RPMI8226 (cell line): ENCODE measurements at places on chromosomes 5 and 9.

GRCh38 chr5:7261049-7261448, 134.9 kb upstream of the ADCY2 start:
- peak; percentile 36 for DNase-seq

DNA sequence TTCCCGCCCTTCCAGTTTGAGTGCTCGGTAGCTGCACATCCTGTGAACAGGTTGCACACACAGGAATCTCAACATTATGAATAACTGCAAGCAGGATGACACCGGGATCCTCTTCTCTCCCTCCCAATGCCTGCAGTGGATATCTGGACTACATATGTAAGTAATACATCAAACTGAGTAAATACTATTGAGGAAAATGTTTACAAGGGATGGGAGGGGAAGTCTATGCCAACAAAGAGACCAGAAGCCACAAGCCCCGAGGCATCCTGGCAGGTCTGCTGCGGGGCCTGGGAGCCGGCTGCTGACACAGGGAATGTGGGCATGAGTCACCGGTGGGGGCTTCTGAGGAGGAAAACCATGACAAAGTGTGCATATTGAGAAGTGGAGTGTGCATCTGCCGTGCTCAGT, 8.6 kb upstream of the ANKRD33B start:
- no peak for DNase-seq

- DNase-seq: no peak
These were observed 107.9 kb downstream of the DCP2 start for GRCh38 chr5:113084402-113085083.

- no peak for DNase-seq
These were observed 27.1 kb downstream of the DAB2IP start for GRCh38 chr9:121678501-121679022.

DNA sequence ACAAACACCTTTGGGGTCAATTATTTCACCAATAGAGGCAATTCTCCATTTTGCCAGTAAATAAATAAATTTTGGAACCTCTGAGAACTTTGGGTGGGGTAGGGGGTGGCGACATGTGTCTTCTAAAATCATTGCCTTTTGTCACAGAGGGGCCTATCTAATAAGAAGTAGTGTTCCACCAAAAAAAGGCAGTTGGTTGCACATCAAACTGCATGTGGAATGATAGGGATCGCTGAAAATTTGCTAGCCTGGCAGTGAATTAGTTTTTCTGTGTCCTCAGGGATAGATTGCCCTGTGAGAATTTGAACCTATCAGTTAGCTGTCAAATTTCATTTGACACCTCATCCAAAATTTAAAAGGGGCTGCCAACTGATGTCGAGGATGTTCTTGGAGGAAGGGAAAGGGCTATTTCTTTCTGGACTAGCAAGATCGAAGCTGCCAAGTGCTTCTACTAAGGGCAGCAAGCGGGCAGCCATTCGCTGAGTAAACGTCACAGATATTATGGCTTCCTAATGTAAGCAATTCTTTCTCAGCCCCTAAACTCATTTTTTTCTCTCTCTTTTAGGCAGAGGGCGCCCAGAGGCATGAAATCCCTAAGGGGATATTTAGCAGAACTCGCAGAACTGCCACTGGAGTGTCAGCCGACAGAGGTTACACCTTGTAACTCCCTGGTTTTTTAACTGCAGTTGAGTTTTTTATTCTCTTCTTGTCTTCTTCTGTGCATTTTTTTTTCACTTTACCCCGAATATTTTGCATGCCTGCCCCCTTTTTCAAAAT, 2208.1 kb upstream of the WWC1 start:
- DNase-seq: no peak

- DNase-seq: no peak
These were observed 124.6 kb upstream of the MTAP start for GRCh38 chr9:21677834-21678233.

DNA sequence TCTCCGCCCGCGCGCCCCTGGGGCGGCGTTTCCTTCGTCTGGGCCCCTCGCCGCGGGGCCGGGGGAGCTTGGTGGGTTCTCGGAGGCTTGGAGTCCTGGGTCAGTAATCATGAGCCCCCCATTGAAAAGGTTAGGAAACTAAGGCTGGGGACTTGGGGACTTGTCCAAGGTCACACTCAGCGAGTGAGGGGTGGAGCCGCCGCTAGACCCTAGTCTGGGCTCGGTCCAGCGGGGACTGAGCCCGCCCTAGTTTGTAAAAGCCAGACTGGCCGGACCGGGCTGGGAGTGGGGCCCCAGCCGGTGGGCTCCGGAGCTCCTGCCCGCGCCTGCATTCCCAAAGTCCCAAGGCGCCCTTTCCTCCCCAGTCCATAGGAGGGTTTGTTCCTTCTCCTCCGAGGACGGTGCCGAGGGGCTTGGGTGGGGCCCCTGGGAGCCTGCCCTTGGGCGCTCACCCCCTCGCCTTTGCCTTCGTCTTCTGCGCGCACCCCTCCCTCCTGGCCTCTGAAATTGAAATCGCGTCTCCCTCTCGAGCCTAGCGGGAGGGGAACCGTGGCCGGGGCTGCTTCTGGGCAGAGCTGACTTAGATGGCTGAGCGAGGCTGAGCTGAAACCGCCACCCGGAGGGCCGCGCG, 995 bp downstream of the OLFM1 start:
- no peak for DNase-seq

DNA sequence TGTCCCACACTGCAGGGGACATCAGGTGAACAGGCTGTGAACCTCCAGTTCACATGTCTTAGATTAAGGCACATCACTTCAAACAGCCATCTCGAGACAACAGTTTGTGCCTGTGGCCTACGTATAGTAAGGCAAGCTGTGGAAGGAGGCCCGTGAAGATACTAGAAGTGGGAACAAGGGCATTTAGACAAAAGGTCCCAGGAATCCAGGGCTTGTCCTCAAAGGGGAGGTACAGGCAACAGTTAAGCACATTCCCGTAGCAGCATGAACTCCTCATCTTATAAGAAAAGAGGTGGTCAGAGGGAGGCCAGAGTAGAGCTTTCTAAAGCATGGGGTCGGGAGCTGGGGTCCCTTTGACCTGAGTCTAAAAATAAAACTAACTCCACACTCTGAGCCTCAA, 122.5 kb upstream of the TRPM3 start:
- no peak for DNase-seq

GRCh38 chr9:84667571-84668195, 1.8 kb upstream of the NTRK2 start:
- DNase-seq: no peak
